ENCODE measurements at places on chromosomes 4 and X.

GRCh38 chr4:56086073-56086541, 137.4 kb downstream of the CEP135 start:
- DNase-seq, result no peak

- no peak for DNase-seq
Measured at GRCh38 chr4:188728359-188728758, 589.1 kb downstream of the TRIML1 start.

GRCh38 chr4:150540959-150541360, 41.0 kb upstream of the MAB21L2 start:
- DNase-seq, result no peak

- no peak for DNase-seq
Measured at GRCh38 chr4:3826247-3827172, 60.3 kb downstream of the ADRA2C start.

DNA sequence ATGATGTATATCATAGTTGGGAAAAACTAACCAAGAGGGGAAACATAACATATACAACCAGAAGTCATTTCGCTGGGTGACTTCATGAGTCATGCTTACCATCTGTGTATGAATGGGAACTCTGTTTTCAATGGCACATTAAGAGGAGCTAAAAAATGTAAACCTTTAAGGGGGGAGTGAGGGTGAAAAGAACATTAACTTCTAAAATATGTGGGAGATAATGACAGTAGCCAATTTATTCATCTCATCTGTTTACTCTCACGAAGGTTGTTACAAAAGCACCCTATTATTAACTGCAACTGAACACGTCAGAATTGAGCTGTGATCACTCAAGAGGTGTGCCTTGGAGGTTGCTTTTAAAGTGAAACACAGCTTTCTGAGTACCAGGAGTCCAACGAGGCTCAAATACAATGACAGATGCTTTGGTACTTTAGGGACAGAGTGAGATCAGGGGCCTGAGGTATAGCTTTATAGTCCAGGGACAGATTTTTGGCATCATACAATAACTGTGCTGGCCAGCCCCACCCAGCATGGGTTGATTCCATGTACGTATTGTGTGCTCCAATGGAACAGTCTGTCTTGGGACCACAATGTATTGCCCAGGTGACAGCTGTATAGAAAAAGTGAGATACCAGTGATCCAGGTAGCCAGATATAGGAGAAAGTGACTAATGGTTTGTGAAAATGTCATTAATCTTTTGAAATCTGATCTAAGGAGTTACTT, 107.3 kb downstream of the AMMECR1 start:
- peak; percentile 76 for DNase-seq

GRCh38 chr4:146190456-146190855, 14.9 kb downstream of the LSM6 start:
- DNase-seq, result no peak

- no peak for DNase-seq
Measured at GRCh38 chr4:21979196-21979595, 30.6 kb upstream of the KCNIP4 start.

DNA sequence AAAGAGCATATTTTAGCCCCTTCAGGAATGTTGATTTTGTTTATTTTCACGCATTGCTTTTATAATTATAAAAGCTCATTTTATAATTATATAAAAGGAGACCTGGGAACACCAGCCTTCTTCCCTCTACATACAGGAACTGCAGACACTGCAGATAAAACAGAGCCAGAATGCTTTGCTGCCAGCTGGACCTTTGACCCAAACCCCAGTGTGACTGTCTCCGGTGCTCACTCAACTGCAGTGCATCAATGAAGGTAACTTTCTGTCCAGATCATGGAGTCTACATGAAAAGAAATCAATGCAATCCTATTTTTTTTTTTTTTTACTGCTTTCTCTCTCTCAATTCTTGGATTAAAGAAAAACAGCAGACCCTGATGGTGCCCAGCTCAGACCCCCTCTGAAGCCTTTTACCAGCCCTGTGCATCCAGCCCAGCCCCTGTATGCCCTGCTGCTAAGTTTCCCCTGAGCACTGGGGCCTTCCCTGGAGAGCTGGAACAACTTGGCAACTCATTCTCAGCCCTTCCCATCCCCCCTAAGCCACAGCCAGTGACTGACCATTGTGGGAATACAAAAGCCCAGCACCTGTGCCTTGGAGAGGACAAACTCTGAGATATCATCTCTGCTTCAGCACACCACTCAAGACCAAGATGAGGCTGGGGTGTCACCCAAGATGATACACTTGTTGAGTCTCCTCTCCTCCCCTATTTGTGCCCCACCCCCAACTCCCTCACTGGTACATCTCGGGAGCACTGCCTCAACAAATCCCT, 182.1 kb downstream of the EVC2 start:
- no peak for DNase-seq

- no peak for DNase-seq
Measured at GRCh38 chrX:6446582-6446981, 88.3 kb downstream of the VCX3A start.

DNA sequence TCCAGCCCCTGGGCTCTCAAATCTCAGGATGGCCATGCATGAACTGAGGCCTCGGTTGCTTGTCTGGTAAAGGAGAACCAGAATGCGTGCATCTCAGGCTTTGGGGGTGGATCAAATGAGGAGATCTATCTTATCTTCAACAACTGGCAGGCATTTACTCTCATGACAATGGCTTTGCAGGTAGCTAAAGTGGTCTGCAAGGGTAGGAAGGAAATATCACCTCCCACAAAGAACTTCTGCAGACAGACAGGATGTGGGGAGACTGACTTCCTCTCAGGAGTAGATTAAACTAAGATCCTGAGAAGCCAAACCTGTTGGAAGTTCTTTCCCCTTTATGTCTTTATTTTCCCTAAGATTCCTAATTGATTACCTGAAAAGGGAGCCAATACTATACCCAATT, 7.8 kb downstream of the LDB2 start:
- no peak for DNase-seq

DNA sequence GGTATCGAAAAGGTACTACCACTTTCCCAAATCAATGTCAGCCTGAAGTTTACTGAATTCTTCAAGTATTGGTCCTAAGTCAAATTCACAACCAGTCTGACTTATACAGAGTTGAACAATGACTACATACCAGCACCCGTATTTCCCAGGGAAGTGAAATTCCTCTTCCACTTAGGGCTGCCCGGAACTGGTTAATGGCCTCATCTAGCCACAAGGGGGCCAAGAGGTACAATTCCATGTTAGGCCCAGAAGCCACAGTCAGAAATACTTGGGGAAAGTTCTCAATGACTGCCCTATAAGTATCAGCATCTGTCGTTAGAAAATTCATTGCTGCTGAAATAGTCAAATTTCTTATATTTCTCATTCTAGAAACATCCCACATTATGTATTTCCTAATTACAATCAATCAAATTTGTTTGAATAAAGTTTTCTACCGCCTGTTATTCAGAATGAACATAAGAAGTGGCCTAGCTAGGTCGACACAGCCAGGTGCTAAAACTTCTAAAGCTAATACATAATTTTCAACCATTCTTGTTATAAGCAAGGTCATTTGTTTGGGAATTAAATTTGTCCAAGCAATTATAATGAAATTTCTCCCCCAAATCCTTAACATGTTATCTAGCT, 5.6 kb upstream of the PCDH7 start:
- no peak for DNase-seq

- DNase-seq, result no peak
Measured at GRCh38 chr4:34432706-34433105, 1811.6 kb downstream of the ARAP2 start.

DNA sequence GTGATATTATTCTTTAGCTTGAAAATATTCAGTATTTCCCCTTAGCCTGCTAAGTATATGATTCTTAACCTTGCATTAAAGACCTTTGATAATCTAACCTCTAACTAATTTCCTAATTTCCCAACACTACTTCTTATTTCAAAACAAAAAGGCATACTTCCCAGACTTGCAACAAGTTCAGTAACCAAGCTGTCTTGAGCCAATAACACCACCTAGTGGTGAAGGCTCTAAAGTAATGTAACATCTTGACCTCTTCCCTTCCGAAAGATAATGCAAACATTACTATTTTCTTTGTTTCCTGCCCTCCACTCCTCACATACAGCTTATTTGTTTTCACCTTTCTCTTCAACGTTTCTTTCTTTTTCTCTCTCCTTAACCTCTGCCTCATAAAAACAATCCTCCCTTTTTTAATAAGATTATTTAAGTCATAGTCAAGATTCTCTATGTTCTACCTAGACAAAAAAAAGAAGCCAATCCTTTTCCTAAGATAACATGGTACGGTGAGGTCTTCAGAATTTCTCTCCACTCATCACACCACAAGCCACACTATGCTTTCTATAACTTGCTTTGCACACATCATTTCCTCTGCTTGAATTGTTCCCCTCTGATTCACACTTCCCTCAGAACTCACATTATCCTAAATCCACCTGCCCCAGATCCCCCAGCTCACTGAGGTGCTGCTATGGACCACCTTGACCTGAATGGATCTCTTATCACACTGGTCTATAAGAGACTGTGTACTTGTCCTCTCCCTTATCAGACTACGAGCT, 3.5 kb downstream of the FAT1 start:
- no peak for DNase-seq

DNA sequence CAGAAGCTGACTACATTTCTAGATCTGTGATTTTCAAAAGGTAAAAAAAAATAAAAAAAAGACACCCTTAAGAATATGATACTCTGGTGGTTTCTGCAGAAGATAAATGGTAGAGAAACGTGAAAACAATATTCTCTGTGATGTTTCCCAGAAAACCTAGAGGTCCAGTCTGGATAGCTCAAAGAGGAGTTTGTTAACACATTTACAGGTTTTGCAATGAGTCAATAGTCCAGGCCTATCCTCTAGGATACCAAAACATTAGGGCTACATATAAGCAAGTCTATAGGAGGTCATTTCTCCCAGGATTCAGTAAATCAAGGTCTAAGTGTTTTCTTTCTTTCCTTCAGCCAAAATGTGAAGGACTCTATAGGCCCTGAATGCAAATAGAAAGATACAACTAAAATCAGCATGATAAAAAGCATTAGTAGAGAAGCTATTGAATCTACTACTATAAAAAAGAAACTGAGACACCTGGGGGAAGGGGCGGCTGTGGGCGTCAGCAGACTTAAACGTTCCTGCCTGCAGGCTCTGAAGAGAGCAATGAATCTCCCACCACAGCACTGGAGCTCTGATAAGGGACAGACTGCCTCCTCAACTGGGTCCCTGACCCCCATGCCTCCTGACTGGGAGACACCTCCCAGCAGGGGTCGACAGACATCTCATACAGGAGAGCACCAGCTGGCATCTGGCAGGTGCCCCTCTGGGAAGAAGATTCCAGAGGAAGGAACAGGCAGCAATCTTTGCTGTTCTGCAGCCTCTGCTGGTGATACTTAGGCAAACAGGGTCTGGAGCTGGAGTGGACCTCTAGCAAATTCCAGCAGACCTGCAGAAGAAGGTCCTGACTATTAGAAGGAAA, 33.7 kb upstream of the SPP1 start:
- no peak for DNase-seq

- no peak for DNase-seq
Measured at GRCh38 chr4:16461362-16461761, 235.1 kb upstream of the TAPT1 start.

DNA sequence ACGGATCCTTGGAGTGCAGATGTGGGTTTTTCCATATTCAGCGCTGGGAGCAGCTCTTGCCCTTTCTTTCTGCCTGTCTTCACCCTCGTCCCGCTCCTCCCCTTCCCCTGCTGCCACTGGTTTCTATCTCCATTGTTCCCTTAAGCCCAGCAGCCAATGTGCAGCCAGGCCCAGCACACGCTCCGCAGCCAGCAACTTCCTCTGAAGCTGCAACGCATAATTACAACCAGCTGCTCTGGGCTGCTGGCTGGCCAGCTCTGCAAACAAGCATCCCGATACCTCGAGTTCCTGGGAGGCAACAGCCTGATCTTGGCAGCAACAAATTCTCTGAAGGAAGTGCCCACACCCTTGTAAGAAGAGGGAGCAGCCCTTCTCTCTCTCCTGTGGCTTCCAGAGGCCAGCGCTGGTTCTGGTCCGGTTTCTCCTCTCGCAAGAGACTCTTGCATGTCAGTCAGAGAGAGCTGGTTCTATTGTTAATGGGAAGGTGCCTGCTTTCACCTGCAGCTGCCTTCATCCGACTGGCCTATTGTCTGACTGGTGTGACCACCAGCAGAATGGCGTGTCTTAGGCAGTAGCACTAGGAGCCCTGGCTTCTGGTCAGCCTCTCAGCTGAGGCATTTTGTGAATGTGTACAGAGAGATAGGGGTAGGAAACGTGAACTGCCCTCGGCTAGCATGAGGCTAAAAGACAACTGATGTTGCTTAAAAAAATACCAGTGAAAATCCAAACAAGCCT, 83.8 kb upstream of the MAML3 start:
- peak; percentile 91 for DNase-seq

- no peak for DNase-seq
Measured at GRCh38 chr4:77703666-77704065, 98.0 kb downstream of the CXCL13 start.

DNA sequence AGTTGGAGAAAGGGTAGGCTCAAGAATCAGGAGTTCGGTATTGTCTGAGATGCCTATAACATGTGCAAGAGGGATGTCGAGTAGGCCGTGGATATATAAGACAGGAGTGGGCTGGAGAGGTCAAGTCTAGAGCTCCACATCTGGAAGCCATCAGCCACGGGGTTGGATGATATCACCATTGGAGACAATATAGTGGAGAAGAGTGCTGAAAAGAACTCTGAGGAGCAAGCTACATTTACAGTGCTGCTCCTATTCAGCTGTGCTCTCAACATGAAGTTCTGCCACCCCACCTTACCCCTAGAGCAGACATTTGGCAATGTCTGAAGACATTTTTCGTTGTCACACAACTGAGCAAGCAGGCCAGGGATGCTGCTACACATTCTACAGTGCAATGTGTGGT, 20.9 kb upstream of the PLAC1 start:
- peak; percentile 77 for DNase-seq

- DNase-seq, result no peak
Measured at GRCh38 chr4:53781629-53782457, 190.6 kb upstream of the LNX1 start.

DNA sequence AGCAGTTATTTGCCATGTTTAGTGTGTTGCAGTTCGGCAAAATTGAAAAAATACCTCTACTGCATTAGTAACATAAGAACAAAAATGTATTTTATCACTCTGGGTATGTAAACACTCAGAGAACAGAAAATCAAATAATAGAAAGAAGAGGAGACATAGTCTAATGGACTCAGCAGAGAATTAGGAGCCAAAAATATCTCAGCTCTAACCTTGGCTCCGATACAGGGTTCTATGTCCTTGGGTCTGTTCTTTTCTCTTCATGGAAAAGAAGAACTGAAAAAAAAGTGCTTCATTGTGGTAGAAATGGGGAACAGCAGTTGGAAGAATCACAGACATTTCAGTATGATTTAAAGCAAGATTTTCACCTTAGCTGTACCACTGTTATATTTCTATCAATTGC, 240.5 kb upstream of the CXXC4 start:
- no peak for DNase-seq

DNA sequence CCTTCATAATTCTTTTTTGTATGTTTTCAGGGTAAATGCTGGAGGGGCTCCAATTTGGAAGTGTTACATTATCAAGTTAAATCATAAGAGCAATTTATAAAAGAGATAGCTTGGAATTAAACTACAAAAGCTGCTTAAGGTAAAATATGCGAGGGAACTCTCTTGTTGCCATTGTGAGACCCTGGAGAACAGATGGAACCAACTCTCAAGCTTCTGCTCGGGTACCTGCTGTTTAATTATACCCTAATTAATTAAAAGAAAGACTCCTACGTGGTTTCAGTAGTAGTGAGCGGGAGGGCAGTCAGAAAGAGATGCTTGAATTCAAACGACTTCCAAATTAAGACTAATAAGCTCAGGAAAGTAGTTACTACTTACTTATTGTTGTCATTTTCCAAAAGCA, 313.1 kb upstream of the TACR3 start:
- no peak for DNase-seq

GRCh38 chr4:30836231-30836630, 116.1 kb downstream of the PCDH7 start:
- no peak for DNase-seq

- no peak for DNase-seq
Measured at GRCh38 chrX:38220024-38220414, 652 bp downstream of the SRPX start.
